ENCODE measurements at places on chromosomes 3 and 15.

- no peak for DNase-seq
These were observed 269.5 kb downstream of the SUCLG2 start for GRCh38 chr3:67384760-67385397.

DNA sequence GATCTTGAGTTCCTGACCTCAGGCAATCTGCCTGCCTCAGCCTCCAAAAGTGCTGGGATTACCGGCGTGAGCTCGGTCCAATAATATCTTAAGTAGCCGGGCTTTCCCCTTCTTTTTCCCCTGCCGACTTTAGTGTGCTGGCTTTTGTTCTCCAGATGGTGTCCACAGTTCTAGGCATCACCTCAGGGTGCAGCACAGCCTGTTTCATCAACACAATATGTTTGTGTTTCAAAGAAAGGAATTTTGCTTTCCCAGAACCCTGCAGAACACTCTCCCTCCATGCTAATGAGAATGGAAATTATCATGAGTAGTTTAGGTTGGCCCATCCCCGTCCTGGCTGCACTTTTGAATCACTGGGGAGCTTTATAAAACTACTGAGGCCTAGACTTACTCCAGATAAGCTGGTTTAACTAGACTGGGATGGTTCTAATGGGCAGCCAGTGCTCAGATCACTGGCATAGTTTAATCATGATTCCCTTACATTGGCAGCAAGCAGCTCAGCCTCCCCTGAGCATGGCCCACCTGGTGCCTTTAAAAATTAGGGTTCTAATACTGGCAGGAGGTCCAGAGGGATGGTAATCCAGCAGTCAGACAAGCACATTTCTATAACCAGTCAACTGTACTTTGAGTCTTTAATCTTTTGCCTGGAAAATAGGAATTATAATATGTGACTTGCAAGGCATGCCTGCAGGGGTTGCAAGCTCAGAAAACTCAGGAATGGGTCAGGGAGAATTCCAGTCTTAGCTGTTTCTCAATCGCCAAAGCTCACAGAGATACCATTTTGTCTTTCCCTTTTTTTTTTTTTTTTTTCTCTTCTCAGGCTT is 127.6 kb upstream of the RASGRP1 start:
- no peak for DNase-seq

- DNase-seq, result peak; percentile 75
These were observed 1.6 kb upstream of the MCTP2 start for GRCh38 chr15:94229591-94230369.

- no peak for DNase-seq
These were observed 85.9 kb downstream of the AGBL1 start for GRCh38 chr15:86165265-86166211.

DNA sequence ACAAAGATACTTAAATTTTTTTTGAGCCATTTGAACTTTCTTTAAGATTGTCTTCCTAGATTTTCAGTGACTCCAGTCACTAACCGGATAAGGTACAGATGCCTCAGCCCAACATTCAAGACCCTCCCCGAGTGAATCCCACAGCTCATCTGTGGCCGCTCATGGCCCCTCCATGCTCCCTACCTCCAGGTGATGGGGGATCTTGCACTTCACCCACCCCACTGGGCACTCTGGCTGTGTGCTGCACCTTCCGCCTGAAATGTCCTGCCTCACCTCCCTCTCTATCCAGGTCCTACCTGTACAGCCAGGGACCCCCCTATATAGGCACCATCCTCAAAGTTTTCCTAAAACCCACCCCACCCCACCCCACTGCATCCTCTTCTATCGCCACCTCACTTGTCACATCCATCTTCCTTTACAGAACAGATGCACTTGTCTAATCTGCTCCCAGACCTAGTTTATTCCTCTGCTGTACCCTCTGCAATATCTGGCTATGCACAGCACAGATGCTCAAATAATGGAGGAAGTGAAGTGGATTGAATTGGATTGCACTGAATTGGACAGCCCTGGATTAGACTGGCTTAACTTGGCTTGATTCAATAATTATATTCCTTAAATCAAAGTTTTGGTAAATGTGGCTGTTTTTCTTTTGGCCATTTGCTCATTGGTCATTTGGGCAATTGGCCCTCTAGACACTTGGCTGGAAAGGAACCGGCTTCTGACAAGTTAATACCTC is 24.5 kb downstream of the NTRK3 start:
- no peak for DNase-seq

DNA sequence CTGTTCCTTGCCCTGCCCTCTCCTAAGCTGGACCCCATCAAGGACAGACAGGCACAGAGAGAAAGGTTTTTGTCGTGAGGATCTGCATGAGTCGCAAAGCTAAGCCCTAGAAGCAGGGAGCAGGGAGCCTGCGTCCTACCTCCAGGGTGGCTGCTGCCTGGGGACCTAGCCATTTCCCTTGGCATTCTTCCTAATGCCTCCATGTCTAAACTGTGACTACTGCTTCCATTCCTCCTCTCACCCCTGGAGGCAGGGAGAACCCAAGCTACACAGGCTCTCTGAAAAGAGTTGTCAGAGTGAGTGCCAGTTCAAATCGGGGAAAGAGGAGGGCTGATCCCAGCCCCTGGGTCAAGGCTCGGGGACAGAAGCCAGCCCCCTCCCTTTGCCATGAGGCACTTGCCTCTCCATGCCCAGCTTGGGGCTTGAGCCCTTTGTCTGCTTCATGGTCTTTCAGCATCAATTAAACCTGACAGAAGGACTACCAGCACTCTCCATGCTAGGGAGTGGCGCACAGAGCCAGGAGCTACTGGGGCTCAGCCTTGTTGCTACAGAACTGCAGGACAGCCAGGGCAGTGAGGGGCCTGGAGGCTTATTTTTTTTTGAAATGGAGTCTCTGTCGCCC is 2.4 kb downstream of the GCHFR start:
- DNase-seq, result no peak

DNA sequence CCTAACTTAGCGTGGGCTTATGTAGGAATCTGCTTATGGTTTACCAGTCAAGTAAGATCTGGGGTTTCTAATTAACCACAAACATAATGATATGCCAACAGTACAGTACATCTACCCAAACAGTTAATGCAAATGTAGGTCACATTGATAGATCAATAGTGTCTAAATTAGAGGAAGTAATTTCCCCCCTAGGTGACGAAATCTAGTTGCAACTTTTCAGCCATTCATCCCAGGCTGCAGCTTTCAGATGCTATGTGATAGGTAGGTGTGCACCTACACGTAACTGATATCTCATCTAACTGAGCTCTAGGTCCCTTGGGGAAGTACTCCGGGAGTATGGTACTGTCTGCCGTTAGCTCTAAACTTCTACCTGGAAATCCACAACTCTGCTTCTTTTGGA is 57.2 kb downstream of the CRTC3 start:
- DNase-seq, result no peak

DNA sequence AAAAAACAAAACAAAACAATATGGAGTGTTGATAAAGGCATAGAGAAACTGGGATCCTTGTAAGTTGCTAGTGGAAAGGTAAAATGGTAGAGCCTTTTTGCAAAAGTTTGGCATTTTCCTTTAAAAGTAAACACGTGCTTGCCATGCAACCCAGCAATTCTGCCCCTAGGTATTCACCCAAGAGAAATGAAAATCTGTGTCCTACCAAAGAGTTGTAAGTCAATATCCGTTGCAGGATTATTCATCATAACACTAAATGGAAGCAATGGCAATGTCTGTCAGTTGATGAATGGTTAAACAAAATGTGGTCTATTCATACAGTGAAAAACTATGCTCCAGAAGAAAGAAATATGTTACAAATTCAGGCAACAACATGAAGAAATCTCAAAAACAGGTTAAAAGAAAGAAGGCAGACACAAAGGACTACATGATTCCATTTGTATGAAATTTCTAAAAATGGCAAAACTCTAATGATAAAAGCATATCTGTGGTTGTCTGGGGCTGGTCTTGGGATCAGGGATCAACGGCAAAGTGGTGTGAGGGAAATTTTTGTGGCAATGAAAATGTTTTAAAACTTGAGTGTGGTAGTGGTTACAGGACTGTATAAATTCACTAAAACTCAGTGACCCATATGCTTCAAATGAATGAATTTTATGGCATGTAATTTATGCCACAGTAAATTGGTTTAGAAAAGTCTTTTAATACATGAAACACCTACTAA is 229.6 kb downstream of the OPA1 start:
- no peak for DNase-seq

DNA sequence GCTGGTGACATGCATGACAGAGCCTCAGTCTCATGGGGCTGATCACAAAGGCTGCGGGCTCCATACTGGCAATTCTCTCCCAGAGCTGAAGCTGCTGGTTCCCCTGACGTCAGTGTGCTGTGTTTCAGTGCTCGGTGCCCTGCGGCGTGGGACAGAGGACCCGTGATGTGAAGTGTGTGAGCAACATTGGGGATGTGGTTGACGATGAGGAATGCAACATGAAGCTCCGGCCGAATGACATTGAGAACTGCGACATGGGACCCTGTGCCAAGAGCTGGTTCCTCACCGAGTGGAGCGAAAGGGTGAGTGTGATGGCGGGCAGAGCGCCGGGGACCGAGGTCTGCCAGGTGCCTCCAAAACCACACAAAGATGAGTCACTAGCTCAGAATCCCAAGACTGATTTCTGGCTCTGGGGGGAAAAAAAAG is 62.0 kb upstream of the NR2E3 start:
- DNase-seq, result no peak

GRCh38 chr3:31472479-31473390 is 60.0 kb upstream of the STT3B start:
- DNase-seq, result peak; percentile 62

DNA sequence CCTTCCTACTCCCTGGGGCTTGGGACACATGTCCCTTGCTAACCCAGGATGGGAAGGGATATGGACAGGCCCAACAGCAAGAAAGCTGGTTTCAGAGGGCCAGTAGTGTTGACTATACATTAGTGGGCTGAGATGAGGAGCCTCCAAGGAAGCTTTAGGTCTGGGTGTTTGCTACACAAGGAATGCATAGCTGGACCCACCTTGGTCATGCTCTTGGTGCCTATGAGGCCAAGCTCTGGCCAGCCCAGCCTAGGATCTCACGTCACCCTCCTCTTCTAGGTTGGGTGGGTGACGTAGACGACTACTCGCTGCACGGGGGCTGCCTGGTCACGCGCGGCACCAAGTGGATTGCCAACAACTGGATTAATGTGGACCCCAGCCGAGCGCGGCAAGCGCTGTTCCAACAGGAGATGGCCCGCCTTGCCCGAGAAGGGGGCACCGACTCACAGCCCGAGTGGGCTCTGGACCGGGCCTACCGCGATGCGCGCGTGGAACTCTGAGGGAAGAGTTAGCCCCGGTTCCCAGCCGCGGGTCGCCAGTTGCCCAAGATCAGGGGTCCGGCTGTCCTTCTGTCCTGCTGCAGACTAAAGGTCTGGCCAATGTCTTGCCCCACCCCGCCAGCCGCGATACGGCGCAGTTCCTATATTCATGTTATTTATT is 653 bp upstream of the WDR6 start:
- no peak for DNase-seq

- DNase-seq, result no peak
These were observed 28.7 kb upstream of the PLOD2 start for GRCh38 chr3:146189519-146190173.

GRCh38 chr15:37764733-37765191 is 169.7 kb upstream of the TMCO5A start:
- no peak for DNase-seq

GRCh38 chr3:151044706-151045105 is 40.8 kb upstream of the MED12L start:
- DNase-seq, result no peak

GRCh38 chr3:45518376-45519135 is 76.0 kb upstream of the LIMD1 start:
- no peak for DNase-seq

GRCh38 chr3:25281732-25282126 is 146.3 kb upstream of the RARB start:
- no peak for DNase-seq

- no peak for DNase-seq
These were observed 300.0 kb downstream of the CADM2 start for GRCh38 chr3:85258819-85259218.

GRCh38 chr3:197103766-197104165 is 74.1 kb upstream of the MELTF start:
- no peak for DNase-seq

GRCh38 chr3:131794766-131795388 is 239.9 kb downstream of the CPNE4 start:
- peak; percentile 5 for DNase-seq

DNA sequence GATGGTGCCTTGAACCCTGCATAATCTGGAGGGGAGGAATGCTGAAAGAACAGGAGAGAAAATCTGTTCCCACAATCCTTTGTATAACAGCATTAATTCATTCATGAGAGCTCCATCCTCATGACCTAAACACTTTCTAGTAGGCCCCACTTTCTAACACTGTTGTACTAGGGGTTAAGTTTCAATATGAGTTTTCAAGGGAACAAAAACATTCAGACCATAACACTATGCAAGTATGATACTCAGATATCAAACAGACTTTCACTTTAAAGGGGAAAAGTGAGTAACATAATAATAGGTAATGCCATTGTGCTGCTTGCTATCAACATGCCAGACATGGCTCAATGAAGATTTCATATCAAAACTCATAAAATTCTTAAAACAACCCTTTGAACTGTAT is 32.4 kb upstream of the PLSCR2 start:
- no peak for DNase-seq
